ENCODE measurements at places on chromosomes 7 and 10. TPM values are rescaled to one million over a fixed set of nuclear protein-coding genes. Genes with fewer than 3 reads are reported as not detected.

DNA sequence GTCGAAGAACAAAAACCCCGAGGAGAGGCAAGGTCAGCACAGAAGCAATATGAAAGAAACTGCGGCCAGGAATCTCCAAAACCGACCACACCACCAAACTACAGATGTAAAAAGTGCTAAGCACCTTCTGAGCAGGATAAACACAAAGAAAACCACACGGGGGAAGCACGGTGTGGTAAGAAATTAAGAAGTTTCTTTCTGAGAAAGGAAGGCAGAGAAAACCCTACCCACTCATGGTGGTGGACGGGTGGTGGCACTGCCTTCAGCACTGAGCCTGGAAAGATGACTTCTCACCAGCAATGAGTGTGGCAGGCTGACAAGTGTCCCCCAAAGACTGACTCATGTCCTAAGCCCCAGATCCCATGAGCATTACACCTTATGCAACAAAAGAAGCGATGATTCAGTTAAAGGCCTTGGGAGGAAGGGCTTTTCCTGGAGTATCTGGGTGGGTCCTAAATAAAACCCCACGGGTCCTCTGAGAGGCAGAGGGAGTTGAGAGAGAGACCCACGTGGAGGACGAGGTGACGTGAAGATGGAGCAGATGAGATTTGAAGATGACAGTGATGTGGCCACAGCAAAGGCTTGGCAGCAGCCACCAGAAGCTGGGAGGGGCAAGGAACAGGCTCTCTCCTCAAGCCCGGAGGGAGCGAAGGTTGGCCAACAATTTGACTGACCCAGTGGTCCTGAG is 124.9 kb downstream of the DLG5 start:
- DNase-seq, result no peak

- DNase-seq, result no peak
Observed at GRCh38 chr10:131311402-131311660, 190 bp downstream of the TCERG1L start.

DNA sequence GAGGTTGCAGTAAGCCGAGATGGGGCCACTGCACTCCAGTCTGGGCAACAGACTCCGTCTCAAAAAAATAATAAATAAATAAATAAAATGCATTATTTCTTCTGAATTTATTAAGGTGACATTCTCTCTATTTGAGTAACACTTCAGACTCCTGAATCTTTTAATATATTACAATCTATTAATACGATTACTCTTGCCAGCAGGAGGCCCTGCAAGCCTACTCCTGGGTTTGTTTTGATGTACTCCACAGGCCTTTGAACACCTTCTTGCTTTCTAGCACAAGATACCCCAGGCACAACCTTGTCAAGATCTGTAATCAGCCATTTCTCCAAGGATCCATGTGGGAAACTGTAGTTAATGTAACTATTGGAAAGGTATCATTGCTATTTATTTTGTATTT is 63.5 kb downstream of the COBL start:
- DNase-seq, result no peak

DNA sequence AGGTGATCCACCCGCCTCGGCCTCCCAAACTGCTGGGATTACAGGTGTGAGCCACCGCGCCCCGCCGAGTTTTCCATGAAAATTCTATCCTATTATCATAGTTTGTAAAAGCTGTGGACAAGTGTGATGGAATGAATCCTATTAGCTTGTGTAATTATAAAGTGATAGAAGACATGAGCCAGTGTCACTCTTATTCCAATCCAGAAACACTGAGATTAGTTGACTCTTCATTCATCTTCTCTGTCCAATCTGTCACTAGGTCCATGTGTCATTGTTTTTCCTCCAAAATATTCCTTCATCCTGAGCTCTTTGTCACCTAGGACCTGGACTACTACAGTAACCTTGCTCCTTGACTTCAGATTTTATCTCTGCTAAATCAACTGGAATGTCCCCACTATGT is 13.5 kb downstream of the FBH1 start:
- DNase-seq, result no peak

DNA sequence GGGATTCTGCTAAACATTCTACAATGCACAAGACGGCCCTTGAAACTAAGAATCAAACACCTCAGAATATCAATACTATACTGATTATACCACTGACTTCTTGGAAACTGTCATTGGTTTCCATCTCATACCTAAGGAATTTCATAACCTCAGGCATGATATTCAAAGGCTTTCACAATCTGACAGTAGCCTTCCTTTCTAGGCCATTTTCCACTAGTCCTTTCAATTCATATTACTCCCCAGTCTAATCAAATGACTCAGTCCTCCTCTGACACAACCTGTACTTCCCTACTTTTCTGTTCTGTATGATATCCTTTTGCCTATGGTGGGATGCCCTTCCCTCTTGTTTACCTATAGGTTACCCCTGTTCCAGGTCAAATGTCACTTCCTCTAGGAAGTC is 48.3 kb downstream of the CSTF2T start:
- no peak for DNase-seq

DNA sequence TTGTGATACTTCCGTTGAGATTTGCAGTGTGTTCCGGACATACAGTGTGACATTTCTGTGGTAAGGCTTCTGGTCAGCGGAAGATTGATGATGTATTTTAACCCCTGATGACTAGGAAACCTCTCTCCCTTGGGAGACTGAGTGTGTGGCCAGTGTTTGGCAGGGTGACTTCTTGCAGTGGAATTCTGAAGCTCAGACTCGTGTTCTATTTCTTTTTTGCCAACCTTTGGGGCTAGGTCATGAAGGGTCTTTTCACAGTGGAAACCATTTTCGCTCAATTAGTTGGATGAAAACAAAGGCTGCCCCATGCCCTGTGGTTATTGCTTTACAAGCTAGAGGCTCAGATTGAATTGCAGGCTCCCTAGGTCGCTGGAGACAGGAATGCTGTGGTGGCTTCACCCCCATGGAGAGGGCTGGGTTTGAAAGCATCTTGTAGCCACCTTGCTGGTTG is 288.9 kb downstream of the BBS9 start:
- DNase-seq, result no peak

GRCh38 chr10:44651834-44652233 is 259.3 kb upstream of the TMEM72 start:
- peak; percentile 23 for DNase-seq

- no peak for DNase-seq
Observed at GRCh38 chr10:123831259-123831658, 60.3 kb downstream of the CPXM2 start.

- DNase-seq, result no peak
Observed at GRCh38 chr7:122123746-122124145, 20.3 kb downstream of the AASS start.

GRCh38 chr7:2643386-2644219 is 11.8 kb downstream of the TTYH3 start:
- no peak for DNase-seq

GRCh38 chr10:49598164-49598856 is 11.8 kb upstream of the SLC18A3 start:
- no peak for DNase-seq

DNA sequence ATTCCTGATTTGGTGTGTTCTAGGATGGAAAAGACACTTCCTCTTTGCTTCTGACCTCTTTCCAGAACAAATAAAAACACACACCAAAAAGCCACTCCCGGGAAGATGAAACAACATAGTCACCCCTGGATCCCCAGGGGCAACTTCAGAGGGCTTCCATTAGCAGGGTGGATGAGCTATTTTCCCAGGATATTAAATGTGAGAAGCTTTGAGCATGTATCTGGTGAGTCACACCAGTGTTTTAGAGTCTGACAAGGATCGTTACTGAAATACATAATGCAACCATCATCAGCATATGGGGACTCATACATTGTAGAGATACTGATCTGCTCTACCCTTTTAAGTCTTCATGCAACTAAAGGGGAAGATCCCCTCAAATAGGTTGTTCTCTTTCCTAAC is 115.5 kb upstream of the ZNF438 start:
- DNase-seq, result no peak

DNA sequence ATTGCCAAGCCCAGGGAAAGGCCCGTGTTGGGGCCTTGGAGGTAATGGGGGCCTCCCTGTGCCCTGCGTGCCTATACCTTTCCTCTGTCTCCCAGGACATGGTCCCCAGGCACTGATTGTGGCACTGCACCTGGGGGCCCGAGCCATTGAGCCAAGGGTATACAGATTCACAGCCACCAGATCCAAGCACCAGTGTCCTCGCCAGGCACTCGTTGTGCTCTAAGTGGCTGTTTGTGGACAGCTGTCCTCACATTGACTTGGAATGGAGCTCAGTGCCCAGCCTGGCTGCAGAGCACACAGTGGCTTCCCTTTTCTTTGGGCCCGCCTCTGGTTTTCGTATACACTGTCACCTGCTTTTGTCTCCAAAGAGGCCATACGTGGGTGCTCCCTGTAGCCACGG is 72.0 kb upstream of the BTBD16 start:
- no peak for DNase-seq

- DNase-seq, result no peak
Observed at GRCh38 chr10:30186371-30186875, 127.0 kb upstream of the JCAD start.

- DNase-seq, result no peak
Observed at GRCh38 chr10:56585447-56586171, 224.6 kb upstream of the ZWINT start.

DNA sequence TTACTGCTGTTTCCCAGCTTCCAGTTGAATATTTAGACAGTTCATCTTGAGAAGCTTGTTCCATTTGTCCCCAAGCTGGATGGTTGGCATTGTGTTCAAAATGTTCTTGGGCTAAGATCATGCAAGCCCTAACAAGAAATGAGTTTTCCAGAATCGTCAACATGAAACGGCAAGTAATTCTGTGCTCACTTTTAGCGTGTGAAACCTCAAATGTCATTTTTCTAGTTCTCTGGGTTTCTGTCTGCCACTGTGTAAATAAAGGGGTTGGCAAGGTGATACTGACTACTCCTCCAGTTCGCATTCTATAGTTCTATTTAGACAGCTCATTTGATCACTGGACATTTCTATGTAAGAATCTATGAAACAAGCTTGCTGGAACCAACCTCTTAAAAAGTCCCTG is 194.0 kb downstream of the AHR start:
- DNase-seq, result no peak

DNA sequence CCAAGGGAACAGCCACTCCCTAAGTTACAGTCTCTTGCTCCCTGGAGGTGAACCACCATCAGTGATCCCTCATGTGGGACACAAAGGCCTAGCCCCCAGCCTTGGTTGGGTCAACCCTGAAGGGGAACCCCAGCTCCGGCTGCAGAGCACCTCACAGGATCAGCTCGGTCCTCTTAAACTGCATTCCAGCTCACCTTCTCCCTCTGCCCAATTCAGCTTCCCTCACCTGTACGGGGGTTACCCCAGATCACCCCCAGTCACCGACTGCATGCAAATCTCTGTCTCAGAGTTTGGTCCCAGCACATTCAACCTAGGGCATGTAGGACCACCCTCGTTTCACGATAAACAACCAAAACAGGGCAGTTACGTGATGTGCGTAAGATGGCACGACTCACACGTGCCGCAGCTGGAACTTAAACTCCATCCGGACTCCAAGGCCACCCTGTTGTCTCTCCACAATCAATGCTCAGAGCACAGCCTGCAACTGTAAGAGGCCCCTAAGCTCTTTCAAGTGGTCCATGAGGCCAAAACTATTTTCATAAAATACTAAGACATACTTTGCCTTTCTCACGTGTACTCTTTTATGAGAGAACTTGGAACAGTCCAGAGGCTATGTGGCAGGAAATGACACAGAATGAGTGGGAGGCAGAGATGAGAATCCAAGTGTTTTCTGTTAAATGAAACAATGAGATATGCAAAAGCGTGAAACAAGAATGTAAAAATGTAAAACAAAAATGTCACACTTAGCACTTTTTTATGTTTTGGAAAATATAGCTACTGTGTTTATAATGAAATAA is 285.2 kb downstream of the PTPRN2 start:
- no peak for DNase-seq

DNA sequence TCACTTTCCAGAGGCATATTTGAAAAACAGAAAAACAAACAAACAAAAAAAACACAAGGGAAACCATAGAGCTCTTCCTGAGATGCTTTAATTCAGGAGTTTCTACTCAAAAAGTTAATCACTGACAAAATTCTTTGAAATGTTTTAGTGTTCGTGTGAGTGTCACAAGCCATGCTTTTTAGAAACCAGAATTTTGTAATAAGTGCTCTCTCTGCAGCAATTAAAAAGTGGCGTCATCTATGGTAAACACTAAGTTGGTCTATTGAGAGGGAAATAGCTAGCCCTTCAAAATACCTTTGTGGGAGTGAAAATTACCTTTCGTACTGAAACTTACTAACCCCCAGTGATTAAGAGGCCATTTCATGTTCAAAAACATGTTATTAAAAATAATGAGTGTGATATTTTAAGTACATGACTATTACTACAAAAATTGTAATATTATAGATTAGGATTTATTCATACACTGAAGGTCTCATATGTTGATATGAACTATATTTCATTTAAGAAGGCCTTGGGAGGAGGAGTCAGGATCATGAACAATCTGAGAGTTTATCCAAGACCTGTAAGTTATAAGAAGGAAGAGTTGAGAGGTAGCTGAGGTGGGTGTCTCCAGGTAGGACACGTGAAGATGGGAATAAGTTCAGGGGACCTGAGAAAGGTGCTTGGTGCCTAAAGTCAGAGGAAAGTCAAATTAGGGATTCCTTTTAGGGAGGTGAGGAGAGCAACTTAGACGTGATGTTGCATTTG is 94.6 kb downstream of the PPP1R9A start:
- DNase-seq, result no peak

GRCh38 chr10:24150853-24151252 is 58.1 kb upstream of the KIAA1217 start:
- DNase-seq, result no peak

- DNase-seq, result no peak
Observed at GRCh38 chr10:104937567-104937966, 296.5 kb downstream of the SORCS3 start.

- no peak for DNase-seq
Observed at GRCh38 chr7:79320741-79321473, 132.6 kb downstream of the MAGI2 start.

- DNase-seq, result no peak
Observed at GRCh38 chr10:19922236-19922963, 106.2 kb downstream of the PLXDC2 start.

GRCh38 chr7:24779283-24779655 is 22.0 kb upstream of the GSDME start:
- no peak for DNase-seq

GRCh38 chr7:26944501-26945358 is 80.3 kb upstream of the SKAP2 start:
- DNase-seq, result no peak

CFAP43 gene
- total RNA-seq, result 9.1 TPM

CARD11 gene
- total RNA-seq, result 0.27 TPM

C7orf33 gene
- 0.64 TPM for total RNA-seq

MALSU1 gene
- total RNA-seq, result 35.2 TPM

HOXA6 gene
- total RNA-seq, result not detected

GIMAP8 gene
- 2.5 TPM for total RNA-seq

TMEM184A gene
- total RNA-seq, result 0.18 TPM

HPSE2 gene
- not detected for total RNA-seq

CRYGN gene
- not detected for total RNA-seq

TBC1D12 gene
- 54.8 TPM for total RNA-seq

MKI67 gene
- 13.6 TPM for total RNA-seq

CHST3 gene
- total RNA-seq, result 22.0 TPM

PHKG1 gene
- total RNA-seq, result 2.5 TPM

TMEM139 gene
- total RNA-seq, result 0.64 TPM

SLIT1 gene
- 23.2 TPM for total RNA-seq

SMKR1 gene
- total RNA-seq, result 2.2 TPM

CLRN3 gene
- 0.27 TPM for total RNA-seq
